ENCODE measurements at places on chromosomes 2 and 18. TPM values are rescaled to one million over a fixed set of nuclear protein-coding genes. Genes with fewer than 3 reads are reported as not detected.

The ANKRD30BL gene
- total RNA-seq: not detected

The NETO1 gene
- 0.23 TPM for total RNA-seq

The MOB4 gene
- 35.7 TPM for total RNA-seq

The CCDC68 gene
- total RNA-seq: 4.7 TPM

The CD8B2 gene
- total RNA-seq: not detected

The CRYGC gene
- total RNA-seq: not detected

The MALL gene
- 2.5 TPM for total RNA-seq

The KCNIP3 gene
- 18.3 TPM for total RNA-seq

The CAVIN2 gene
- 192 TPM for total RNA-seq

The HS1BP3 gene
- 49.7 TPM for total RNA-seq

The CRYBA2 gene
- total RNA-seq: not detected

The FAM237A gene
- not detected for total RNA-seq

The IL36B gene
- not detected for total RNA-seq

The GKN2 gene
- total RNA-seq: not detected

The RAB6D gene
- total RNA-seq: not detected

The FAHD2A gene
- total RNA-seq: 17.3 TPM

The FRZB gene
- total RNA-seq: 10.8 TPM

The TANC1 gene
- total RNA-seq: 54.5 TPM

The OTOF gene
- under 0.01 TPM for total RNA-seq

The KCNG2 gene
- 0.27 TPM for total RNA-seq

The MEP1B gene
- total RNA-seq: not detected

The TFPI gene
- total RNA-seq: 42.6 TPM

The DSG1 gene
- not detected for total RNA-seq

The B3GNT7 gene
- total RNA-seq: 3.4 TPM

The FBXO48 gene
- 0.35 TPM for total RNA-seq

The ERCC3 gene
- 39.0 TPM for total RNA-seq

The HAT1 gene
- total RNA-seq: 25.2 TPM

The KLHL30 gene
- total RNA-seq: 1.3 TPM

The SLC66A2 gene
- total RNA-seq: 36.4 TPM

Measured in gastroesophageal sphincter (tissue), 4 donors.